Smooth muscle cell of the brain vasculature (primary cell): ENCODE measurements at places on chromosomes 6 and 20.

DNA sequence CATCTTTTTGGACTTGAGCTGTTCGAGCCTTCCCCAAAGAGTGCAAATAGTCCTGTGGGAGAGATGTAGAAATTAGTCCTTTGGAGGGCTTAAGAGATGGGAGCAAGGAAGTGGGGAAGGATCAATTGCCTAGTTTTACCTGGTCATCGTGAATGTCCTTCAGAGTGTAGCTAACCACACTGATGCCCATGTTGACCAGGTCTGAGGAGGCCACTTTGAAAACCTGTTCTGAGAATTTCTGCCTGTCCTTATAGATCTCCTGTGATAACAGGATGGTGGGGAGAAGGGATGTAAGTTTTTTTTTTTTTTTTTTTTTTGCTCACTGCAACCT, 2.0 kb downstream of the FLOT1 start:
- DNase-seq, result no peak

- DNase-seq, result no peak
These were observed 15.1 kb upstream of the NOL7 start for GRCh38 chr6:13600036-13600435.

DNA sequence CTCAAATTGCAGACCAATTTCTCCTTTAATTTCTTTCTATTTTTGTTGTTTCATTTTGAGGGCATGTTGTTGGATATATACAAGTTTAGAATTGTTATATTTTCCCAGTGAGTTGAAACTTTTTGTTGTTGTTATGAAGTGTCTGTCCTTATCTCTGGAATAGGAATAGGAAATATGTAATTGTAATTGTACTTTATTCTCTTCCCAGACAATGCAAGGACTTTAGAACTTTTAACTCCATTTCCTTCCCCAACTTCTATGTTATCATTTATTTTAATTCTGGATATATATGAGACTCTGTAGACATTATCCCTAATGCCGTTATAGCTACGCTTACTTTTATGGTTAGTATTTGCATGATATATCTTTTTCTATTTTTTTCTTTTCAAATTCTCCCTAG, 12.4 kb downstream of the SERPINB1 start:
- no peak for DNase-seq

DNA sequence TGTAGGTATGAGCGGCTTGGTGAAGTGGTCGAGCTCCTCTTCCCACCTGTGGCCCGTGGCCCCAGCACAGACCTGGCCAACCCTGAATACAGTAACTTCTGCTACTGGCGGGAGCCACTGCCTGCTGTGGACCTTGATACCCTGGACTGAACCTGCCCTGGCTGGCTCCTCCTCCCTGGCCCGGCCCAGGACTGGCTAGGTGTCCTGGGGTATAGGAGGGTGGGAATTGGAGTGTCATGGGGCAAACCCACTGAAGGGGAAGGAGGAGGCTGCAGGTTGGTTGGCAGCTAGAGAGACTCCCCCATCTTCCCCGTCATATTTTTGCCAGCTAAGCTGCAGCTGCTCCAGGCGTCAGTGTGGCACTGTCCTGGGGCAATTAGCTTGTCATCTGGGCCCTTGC, 7.9 kb downstream of the EMILIN3 start:
- no peak for DNase-seq

GRCh38 chr6:115896538-115897129, 164.1 kb downstream of the FRK start:
- DNase-seq, result peak; percentile 26

GRCh38 chr6:137237413-137238170, 18.4 kb upstream of the IFNGR1 start:
- no peak for DNase-seq

DNA sequence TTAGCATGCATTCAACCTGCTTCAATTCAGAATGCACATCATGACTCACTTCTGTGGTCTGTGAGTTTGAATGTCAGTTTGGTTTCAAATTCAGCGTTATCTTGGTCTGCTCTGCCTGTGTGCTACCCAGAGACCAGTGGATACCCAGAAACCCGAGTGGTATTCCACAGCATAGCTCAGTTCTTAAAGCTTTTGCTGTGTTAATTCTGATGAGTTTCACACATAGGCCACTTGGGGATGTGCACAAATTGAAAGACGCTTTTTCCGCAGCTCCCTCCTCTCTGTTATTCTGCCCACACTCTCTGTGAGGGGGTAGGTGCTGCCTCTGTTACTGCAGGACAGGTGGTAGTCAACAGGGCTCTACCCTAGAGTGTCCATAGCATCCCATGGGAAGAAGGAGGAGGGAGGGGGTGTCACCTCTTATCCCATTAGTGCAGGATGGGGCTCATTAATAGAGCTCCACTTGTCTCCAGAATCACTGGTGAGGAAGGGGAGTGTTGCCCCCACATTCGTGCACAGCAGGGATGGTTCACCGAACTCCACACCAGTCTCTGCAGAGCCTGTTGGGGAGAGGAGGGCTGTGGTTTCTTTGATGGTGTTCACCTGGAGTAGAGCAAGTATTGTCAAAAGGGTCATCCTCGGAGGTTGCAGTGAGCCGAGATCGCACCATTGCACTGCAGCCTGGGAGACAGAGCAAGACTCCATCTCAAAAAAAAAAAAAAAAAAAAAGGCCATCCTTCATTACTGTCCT, 29.2 kb upstream of the SDCBP2 start:
- DNase-seq, result no peak

GRCh38 chr6:120173250-120173649, 823.7 kb upstream of the MAN1A1 start:
- no peak for DNase-seq

- peak; percentile 33 for DNase-seq
These were observed 9.9 kb downstream of the BCL2L1 start for GRCh38 chr20:31712564-31713311.

- no peak for DNase-seq
These were observed 92.9 kb downstream of the VEGFA start for GRCh38 chr6:43862925-43863324.

DNA sequence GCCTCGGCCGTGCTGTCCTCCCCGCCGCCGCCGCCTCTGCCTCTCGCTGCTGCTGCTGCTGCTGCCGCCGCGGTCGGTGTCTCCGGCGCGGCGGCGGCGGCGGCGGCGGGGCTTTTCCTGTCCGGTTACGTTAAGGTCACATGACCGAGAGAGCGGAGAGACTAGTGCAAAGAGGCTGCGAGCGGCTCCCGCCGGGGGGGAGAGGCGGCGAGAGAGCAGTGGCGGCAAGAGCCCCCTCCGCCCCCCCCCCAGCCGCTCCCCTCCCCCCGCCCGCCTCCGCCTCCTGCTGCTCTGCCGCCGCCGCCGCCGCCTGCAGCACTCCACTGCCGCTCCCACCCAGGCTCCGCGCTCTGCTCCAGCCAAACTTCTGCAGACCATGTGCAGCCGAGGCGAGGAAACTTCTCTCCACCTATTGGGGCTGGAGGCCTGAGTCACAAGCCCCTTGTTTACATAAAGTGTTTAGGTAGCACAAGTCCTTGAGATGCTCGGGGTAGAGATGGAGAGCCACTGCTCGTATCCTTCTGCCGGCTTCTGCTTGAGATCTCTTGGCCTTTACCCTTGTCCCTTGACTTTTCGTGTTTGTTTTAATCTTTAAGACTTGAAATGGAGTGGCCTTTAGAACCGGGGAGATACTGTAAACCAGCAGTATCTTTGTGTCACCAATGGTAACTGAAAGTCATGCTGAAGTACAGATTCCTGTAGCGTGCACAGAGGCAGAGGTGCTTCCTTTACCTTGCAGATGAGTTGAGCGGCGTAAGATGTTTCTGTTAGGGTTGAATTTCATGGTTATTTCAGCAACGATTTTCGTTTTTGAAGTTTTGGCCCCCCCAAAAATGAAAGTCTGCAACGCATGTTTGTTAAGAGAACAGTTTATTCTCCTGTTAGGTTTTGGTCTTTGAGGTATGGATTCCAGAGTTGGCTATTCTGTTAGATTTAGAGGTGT, at the start of gene ZBTB2:
ZBTB2 (minus strand) TSS at position 89 of the 943 bp plus-strand sequence. CDS start 17,922 bp downstream, outside the sequence.
- DNase-seq, result no peak

GRCh38 chr6:124466949-124467348, 495.3 kb upstream of the RNF217 start:
- DNase-seq, result peak; percentile 36

GRCh38 chr20:37524859-37525708, 2.6 kb downstream of the BLCAP start:
- DNase-seq, result no peak

- DNase-seq, result no peak
These were observed 155.3 kb downstream of the PLCB1 start for GRCh38 chr20:8287340-8287739.

- DNase-seq, result no peak
These were observed 742 bp upstream of the CEP85L start for GRCh38 chr6:118652051-118652615.

- DNase-seq, result no peak
These were observed 74.1 kb upstream of the RALY start for GRCh38 chr20:33919653-33920052.

GRCh38 chr6:27260836-27261375, 13.4 kb downstream of the PRSS16 start:
- DNase-seq, result no peak

GRCh38 chr6:143003676-143004075, 57.0 kb upstream of the AIG1 start:
- no peak for DNase-seq

DNA sequence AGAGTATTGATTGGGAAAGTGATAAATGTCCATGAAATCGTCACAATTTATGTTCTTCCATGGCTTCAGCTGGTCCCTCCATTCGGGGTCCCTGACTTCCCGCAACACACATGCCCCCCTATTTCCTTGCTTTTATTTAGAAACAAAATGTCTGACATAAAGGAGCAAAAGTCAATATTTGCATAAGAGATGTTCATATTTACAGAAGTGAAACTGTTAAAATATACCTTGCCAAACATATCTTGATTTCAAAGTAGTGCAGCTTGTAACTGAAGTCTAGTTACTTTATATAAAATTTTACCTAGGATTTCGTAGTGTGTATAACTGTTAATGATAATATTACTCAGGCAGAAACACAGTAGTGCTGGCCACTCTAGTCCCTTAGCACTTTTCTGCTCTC, 548.9 kb upstream of the ADGRB3 start:
- no peak for DNase-seq

- DNase-seq, result peak; percentile 86
These were observed 5.5 kb downstream of the HTR1B start for GRCh38 chr6:77457720-77458349.

- no peak for DNase-seq
These were observed 14.9 kb downstream of the CRISP2 start for GRCh38 chr6:49698478-49698877.

DNA sequence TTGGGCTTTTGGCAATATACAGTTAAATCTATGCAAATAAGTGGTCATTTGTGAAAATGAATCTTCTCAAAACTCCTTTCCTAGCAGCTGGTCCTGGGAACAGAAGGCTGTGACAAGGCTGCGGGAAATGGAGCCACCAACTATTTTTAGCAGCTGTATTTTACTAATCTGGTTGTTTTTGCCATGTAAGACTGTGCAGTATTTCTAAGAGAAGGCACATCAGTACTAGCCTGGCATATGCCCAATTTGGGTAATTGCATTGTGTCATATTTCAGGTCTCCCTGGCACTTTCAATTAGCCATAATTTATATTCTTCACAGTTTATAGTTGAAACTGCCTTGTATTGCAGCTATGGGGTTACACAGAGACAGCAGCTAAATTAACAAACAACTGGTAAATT, 109.6 kb downstream of the MANEA start:
- no peak for DNase-seq

DNA sequence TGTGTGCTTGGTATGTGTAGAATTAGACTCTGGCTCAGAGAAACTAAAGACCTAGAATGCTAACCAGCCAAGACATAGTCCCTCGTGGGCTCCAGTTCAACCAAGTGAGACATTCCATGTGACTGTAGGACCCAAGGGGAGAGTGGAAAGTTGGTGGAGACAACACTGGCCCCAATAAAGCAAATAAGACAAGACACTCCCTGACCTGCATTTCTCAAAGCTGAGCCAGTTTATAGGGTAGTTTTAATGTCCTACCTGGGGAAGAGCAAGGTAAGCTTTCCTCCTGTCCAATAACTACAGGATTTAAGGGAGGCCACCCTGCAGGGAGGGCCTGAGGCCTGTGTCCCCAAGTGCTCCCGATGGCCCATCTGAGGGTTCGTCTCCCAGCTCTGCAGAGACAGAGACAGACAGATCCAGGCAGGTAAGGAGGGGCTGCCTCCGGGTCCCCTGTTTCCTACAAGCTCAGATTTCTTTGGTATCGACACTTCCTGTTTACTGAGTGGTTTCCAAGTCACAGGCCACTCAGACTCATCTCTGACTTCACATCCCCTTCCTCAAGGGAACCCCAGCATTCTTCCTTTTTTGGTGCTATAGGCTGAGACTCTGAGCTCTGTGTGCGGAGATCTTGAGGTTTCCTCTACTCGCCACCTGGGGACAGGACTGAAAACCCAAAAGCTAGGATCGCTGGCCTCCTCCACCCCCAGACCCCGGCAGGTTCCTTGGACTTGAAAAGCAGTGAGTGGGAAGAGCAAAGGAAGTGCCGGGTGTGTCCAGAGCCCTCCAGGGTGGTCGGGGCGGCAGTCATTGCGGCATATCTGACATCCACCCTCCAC, 92.4 kb downstream of the PRND start:
- no peak for DNase-seq

DNA sequence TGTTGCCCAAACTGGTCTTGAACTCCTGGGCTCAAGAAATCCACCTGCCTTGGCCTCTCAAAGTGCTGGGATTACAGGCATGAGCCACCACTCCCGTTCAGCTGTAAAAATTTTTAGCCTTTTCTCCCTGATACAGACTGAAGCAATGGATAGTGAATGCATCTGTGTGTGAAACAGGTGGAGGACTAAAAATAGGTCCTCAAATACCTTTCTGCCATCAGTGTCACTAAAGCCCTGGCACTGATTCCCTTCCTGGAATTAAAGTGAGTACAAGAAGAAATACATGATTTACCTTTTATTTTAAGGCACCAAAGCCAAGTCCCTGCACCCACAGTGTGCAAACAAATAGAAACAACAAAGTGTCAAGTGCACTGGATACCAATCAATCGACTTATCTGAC, 25.1 kb downstream of the TULP4 start:
- DNase-seq, result no peak

- peak; percentile 53 for DNase-seq
These were observed 130.1 kb upstream of the DST start for GRCh38 chr6:56772737-56773184.

- no peak for DNase-seq
These were observed 695 bp downstream of the ARHGAP18 start for GRCh38 chr6:129709196-129709768.

GRCh38 chr6:95109212-95109611, 468.1 kb upstream of the MANEA start:
- DNase-seq, result no peak

DNA sequence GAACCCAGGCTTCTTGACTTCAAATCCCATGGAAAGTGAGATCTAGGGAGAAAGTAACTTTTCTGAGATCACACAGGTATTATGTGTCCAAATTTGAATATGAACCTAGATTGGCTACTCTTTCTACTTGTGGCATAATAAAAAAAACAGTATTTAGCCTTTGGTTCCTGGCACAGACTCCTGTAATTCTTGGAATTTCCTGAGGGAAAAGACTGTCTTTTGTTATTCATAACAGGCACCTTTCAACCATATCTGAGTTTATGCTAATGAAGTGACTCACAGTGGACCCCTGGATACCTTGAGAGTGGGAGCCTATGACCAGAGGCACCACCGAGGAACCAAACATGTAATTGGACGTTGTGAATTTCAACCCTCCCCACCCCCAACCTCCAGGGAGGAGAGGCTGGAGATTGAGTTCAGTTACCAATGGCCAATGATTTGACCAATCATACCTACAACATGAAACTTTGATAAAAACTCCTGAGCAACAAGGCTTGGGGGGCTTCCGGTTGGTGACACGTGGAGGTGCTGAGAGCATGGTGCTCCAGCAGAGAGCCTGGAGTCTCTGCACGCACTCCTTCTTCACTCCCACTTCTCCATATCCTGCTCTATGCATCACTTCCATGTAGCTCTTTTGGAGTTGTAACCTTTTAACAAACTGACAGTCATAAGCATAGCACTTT, 48.8 kb downstream of the LAMA4 start:
- DNase-seq, result no peak
